CD4-positive, alpha-beta T cell treated with Interferon gamma for 1 hour (primary cell): ENCODE measurements at places on chromosomes 5 and 9.

DNA sequence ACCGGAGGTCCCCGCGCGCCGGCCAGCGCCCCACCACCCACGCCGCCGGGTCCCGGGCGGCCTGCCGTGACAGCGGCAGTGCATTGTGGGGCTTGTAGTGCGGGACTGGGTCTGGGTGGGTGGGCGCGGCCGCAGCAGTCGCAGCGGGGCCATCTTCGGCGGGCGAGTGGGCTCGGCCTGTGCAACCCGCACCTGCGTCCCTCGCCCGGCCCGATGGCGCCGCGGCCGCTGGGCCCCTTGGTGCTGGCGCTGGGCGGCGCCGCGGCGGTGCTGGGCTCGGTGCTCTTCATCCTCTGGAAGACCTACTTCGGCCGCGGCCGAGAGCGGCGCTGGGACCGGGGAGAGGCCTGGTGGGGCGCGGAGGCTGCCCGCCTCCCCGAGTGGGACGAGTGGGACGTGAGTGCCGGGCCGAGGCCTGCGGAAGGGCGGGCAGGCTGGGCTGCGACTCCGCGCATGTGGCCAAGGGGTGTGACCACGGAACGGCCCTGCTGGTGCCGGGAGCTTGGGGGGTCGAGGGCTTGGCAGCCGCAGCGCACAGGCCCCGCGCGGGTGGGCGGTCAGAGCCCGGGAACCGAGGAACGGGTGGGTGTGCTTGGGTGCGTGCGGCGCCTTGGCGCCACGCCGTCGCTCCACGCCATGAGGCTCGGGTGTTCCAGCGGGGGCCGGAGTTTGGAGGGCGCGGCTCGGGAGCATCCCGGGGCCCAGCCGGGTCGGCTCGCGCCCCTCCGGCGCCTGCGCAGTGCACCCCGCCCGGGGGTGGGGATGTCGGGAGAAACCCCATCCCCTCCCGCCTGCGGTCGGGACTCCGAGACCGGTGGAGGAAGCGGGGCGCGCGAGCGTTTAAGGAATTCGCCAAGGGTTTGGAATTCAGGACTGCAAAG lies at the start of gene ARL10:
ARL10 (plus strand) TSS at position 137 of the 881 bp plus-strand sequence; CDS start at position 214, 77 bp downstream.
- DNase-seq = peak; percentile 32

DNA sequence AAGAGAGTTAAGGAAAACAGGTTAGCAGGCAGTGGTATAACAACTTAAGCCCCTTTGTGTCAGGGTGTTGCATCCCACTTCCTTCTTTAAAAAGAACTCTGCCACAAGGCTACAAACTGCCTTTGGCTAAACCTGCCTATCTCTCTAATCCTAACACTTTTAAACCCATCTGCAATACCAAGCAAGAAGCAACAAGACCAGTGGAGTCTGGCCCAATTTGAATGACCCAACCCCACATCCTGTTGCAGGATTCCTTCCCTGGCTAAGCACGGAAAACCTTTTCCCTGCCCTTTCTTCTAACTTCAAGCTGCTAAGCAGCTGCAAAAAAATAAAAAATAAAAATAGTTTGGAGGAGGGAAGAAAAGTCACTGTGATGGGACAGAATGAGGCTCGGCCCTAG lies 27.1 kb downstream of the ABCA1 start:
- DNase-seq = no peak

- DNase-seq = no peak
These were observed 29.4 kb downstream of the ANKRD34B start for GRCh38 chr5:80540691-80541090.

- DNase-seq = no peak
These were observed 631.9 kb downstream of the SLCO4C1 start for GRCh38 chr5:101664071-101664791.

- no peak for DNase-seq
These were observed 37.4 kb upstream of the ZNF608 start for GRCh38 chr5:124783794-124784193.

DNA sequence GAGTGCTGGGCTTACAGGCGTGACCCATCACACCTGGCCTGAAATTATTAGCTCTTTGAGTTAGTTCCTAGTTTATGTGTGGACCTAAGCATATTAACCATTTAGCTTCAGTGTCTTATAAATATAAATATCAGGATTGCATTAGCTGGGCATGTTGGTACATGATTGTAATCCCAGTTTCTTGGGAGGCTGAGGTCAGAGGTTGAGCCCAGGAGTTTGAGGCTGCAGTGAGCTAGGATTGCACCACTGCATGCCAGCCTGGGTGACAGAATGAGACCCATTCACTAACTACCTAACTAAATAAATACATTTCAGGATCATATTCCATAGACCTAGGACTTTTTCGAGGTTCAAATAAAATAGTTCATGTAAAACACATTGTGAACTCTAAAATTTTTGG lies 129.8 kb downstream of the VPS13A start:
- no peak for DNase-seq

DNA sequence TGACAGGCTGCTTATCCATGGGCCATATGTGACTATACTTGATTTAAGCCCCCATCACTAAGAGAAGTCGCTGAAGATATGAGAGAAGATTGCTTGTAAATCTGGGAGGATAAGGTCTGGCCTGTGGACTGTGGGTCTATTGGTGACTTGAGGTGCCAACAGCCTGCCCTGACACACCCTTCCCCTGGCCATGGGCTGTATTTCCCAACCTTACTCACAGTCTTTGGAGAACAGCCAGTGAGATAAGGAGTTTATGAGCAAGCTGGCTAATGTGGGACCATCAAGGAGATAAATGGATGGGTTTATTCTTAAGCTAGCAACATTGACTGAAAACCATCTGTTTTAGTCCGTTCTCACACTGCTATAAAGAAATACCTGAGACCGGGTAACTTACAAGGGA lies 231.3 kb downstream of the ZSWIM6 start:
- no peak for DNase-seq

DNA sequence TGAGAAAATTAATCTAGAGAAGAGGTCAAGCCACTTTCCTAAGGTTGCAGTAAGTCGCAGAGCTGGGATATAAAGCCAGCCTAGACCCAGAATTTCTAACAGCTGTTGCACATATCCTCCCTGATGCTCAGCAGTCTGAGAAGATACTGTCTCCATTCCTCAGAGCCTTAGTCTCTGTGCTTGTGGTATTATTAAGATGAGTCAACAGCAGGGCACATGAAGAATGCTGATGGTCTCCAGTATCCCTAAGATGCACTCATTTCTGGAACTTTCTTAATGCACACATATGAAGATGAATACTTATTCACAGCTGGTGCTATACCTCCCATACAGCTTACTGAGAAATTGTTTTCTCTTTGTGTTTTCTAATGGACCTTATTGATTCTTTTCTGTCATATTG lies 32.5 kb downstream of the SGCD start:
- DNase-seq = no peak

DNA sequence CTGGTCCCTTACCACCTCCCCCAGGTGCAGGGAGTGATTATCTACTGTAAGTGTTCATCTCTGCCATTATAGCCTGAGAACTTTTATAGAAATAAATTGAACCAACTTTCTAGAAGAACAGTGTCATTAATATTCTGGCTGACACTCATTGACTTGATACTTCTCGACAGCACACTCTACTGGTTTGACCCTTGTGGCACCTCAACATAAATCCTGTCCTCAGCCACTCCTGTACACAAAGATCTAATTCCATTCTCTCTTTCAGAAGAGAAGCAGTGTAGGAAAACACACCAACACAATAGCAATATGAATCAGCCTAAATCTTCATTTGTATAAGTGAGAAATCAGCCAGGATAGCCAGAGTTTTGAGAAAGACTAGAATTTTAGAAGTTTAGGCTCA lies 417.7 kb downstream of the TAF11L14 start:
- DNase-seq = no peak

GRCh38 chr5:178153530-178154340 lies at the start of gene NHP2:
Gene NHP2, minus strand, starts transcription at chr5:178153885. Its CDS starts 68 bp downstream, at chr5:178153817.
- DNase-seq = peak; percentile 96

GRCh38 chr9:27528076-27528885 lies 1.3 kb downstream of the MOB3B start:
- DNase-seq = peak; percentile 55

DNA sequence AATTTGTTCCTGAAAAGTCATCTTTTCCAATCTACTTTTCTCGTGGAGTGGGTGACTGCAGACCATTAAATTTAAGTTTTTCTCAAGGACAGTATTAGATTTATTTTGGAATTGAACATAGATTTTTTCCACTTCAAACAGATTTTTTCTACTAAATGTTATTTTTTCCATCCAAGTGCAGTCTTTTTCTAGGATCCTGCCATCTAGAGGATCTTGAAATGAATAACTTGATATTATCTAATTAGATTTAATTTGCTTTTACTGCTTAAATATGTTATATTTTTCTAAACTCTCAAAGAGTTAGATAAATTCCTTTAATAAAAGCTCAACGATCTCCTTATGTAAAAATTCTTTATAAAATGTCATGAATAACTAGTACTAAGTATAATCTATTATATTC lies 136.9 kb upstream of the PRR16 start:
- no peak for DNase-seq

DNA sequence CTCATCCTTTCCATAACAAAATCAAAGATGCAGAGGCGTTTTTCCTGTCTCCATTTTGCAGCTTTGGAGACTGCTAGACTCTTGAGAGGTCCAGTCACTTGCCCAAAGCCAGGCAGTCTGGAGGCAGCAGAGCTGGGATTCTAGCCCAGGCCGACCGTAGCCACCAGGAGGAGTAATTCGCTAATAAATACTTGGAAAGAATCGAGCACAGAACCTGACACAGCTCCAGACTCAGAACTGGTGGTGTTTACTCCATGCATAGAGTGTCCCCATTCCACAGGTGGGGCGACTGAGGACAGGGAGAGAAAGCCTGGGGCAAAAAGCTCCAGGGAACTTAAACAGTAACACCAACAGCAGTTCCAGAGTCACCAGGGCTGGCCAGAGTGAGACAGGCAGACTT lies 10.7 kb upstream of the CERCAM start:
- no peak for DNase-seq

DNA sequence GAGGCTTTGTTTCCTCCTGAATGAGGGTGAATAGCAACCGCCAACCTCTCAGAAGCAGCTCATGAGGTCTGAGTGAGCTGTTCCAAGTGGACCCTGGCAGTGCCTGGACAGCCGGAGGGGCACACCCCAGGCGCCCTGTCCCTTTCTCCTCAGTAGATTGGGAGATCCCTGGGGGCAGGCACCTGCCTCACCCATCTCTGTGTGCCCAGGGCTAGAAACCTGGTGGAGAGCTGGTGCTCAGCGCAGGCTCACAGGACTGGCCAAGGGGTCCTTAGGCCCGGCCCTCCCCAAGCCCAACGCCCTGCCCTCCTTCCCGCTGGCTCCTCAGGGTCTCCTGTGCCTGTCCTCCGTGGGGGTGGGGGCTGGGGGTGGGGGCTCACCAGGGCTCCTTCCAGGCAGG lies 14.9 kb upstream of the MAPK9 start:
- DNase-seq = no peak

DNA sequence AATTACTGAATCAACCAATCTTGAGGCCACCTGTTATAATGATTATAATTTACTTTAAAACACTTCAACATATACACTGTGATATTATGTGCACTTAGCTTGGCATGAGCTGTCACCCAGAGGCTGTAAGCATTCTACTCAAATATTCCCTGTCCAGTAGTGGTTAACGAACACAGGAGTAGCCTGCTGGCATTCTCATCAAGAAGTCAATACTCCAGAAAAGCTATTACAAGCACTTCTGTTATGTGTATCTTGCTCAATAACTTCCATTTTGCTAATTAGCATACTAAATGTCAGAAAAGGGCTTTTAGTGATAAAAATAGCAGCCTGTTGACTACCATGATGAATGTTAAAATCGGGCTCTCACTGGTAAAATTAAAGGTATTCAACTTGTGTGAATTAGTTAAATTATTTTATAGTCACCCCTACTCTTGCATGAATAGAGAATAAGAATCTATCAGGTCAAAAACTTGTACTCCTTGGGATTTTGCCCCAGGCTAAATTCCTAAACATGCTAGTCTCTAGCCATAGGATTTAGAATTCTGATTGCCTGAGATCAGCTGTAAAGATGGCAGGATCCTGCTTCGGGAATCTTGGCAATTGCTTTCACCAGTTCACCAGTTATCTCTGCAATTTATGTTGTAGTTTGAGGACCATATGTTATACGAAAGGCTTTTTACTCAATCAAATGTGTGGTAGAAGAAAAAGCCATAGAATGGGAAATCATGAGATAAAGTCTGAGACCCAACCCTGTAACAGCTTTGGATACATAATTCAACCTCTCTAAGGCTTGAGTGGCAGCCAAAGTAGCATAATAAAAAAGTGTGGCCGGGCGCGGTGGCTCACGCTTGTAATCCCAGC lies 43.4 kb upstream of the PAM start:
- no peak for DNase-seq

DNA sequence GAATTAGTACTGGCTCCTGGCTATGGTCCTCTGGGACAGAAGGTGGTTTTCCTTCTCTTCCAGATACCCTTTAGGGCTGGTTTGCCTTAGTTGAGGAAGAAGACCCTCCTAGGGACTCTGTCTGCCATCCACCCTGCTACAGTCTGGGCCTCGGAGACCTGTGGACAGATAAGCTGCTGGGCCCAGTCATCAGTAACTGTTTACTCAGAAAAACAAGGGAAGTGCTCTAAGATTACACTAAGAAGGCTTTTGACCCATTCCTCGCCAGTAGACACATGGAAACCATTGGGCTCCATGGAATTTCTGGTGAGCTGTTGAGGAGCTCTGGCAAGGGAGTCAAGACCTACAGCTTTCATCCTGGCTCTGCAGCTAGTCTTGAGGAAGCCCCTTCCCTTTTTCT lies 31.2 kb downstream of the LARP1 start:
- DNase-seq = no peak

DNA sequence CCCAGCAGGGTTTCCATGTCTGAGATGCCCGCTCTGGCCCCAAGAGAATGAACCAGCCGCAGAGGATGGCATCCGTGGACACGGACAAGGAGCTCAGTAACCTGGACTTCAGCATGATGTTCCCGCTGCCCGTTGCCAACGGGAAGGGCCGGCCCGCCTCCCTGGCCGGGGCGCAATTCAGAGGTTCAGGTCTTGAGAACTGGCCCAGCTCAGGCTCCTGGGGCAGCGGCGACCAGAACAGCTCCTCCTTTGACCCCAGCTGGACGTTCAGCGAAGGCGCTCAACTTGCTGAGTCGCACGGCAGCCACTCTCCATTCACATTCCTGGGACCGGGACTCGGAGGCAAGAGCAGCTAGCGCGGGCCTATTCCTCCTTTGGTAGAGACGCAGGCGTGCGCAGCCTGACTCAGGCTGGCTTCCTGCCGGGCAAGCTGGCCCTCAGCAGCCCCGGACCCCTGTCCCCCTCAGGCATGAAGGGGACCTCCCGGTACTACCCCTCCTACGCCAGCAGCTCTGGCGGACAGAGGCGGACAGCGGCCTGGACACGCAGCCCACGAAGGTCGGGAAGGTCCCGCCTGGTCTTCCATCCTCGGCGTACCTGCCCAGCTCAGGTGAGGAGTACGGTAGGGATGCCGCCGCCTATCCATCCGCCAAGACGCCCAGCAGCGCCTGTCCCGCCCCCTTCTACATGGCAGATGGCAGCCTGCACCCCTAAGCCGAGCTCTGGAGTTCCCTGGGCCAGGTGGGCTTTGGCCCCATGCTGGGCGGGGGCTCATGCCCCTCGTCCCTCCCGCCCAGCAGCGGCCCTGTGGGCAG lies 74.4 kb downstream of the INSL6 start:
- no peak for DNase-seq

DNA sequence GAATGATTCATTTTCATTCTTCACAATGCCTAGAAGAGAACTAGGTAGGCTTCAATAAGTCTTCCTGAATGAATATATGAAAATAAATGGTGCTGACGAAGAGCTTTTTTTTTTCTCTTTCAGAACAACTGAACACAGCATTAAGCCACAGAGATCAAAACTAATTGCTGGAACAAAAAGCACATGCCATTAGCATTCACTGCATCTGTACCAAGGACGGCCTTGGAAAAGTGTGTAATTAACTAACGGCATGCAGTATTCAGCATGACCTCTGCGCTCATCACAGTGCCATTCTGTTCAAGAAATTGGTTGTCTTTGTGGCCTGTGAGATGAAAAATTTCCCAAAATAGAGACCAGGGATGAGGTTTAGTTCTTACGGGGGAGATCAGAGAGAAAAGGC lies 99.3 kb downstream of the NUDT12 start:
- no peak for DNase-seq
